ENCODE measurements at places on chromosomes 7 and 10.

DNA sequence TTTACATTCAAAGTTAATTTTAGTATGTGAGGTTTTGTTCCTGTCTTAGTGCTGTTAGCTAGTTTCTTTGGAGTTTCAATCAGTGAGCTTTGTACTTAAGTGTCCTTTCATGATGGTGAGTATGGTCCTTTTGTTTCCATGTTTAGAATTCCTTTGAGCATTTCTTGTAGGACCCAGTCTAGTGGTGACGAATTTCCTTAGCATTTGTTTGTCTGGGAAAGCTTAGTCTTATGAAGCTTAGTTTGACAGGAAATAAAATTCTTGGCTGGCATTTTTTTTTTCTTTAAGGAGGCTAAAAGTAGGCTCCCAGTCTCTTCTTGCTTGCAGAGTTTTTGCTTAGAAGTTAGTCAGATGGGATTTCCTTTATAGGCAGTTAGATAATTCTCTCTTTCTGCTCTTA lies 209.2 kb upstream of the SEMA3C start:
- no peak for DNase-seq

GRCh38 chr7:92020636-92021035 lies 80.0 kb downstream of the AKAP9 start:
- no peak for DNase-seq

DNA sequence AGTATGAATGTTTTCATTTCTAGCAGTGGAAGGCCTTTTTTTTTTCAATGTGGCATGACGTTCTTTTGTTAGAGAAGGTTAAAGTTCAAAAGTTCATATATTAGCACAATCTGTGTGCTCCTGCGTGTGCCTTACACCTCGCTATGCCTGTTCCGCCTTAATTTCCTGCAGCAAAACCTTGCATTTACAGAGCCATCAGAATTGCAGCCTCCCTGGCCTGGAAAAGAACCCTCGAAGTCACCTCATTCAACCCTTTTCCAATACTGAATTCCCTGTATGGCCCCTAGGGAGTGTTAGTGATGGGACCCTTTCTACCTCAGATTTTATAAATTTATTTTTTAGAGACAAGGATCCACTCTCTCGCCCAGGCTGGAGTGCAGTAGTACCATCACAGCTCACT lies 103.5 kb upstream of the ZNF438 start:
- no peak for DNase-seq

GRCh38 chr10:77416311-77417135 lies 221.1 kb downstream of the KCNMA1 start:
- DNase-seq = no peak

- DNase-seq = no peak
These were observed 26.1 kb upstream of the GRID1 start for GRCh38 chr10:86392723-86393094.

GRCh38 chr10:29470843-29471543 lies 163.8 kb downstream of the SVIL start:
- no peak for DNase-seq

- DNase-seq = no peak
These were observed 14.4 kb downstream of the DENND2A start for GRCh38 chr7:140625908-140626868.

All from stimulated activated CD4-positive, alpha-beta T cell treated with anti-CD3 and anti-CD28 coated beads, Interleukin-4, amount 100 ng/mL, for 4 hours (primary cell).